ENCODE measurements at places on chromosomes 12 and 14. TPM values are rescaled to one million over a fixed set of nuclear protein-coding genes. Genes with fewer than 3 reads are reported as not detected.

Gene HIF1A
- 143 TPM for polyA plus RNA-seq

Gene TMCC3
- 40.1 TPM for polyA plus RNA-seq

Gene LYZ
- 27.7 TPM for polyA plus RNA-seq

Gene GDF11
- 25.7 TPM for polyA plus RNA-seq

Gene AGAP2
- 1.1 TPM for polyA plus RNA-seq

Gene SIX6
- polyA plus RNA-seq: not detected

Gene GUCY2C
- polyA plus RNA-seq: 0.43 TPM

Gene HNF1A
- polyA plus RNA-seq: 13.3 TPM

Gene ARMH4
- 72.3 TPM for polyA plus RNA-seq

Gene AMDHD1
- 1.8 TPM for polyA plus RNA-seq

Gene A2M
- polyA plus RNA-seq: 281 TPM
